ENCODE measurements at places on chromosomes 6 and 20. TPM values are rescaled to one million over a fixed set of nuclear protein-coding genes. Genes with fewer than 3 reads are reported as not detected.

CST1 gene
- total RNA-seq = not detected

PEDS1 gene
- total RNA-seq = 20.9 TPM

SLC22A3 gene
- total RNA-seq = not detected

MYL9 gene
- total RNA-seq = 0.19 TPM

MLIP gene
- total RNA-seq = not detected

BPI gene
- not detected for total RNA-seq

MUC21 gene
- total RNA-seq = not detected

PTPRA gene
- total RNA-seq = 47.7 TPM

LY6G6C gene
- total RNA-seq = not detected

SMLR1 gene
- total RNA-seq = not detected

DNAAF9 gene
- 2.3 TPM for total RNA-seq

TMEM200A gene
- total RNA-seq = 0.92 TPM

OR2H1 gene
- not detected for total RNA-seq

IRF4 gene
- 662 TPM for total RNA-seq

LSM2 gene
- 154 TPM for total RNA-seq

NSFL1C gene
- total RNA-seq = 89.5 TPM

TRDN gene
- not detected for total RNA-seq

MCCD1 gene
- total RNA-seq = not detected

SCRT2 gene
- not detected for total RNA-seq

EBF4 gene
- 0.61 TPM for total RNA-seq

HLA-G gene
- 0.32 TPM for total RNA-seq

VNN1 gene
- not detected for total RNA-seq

NNAT gene
- total RNA-seq = 0.32 TPM

CD24 gene
- total RNA-seq = 0.38 TPM

IMPG1 gene
- not detected for total RNA-seq

DEFB132 gene
- total RNA-seq = not detected

HLA-DMA gene
- total RNA-seq = 11.7 TPM

NRSN1 gene
- total RNA-seq = not detected

All from activated CD8-positive, alpha-beta memory T cell treated with anti-CD3 and anti-CD28 coated beads for 36 hours (primary cell).